ENCODE measurements at places on chromosomes 16 and 17.

DNA sequence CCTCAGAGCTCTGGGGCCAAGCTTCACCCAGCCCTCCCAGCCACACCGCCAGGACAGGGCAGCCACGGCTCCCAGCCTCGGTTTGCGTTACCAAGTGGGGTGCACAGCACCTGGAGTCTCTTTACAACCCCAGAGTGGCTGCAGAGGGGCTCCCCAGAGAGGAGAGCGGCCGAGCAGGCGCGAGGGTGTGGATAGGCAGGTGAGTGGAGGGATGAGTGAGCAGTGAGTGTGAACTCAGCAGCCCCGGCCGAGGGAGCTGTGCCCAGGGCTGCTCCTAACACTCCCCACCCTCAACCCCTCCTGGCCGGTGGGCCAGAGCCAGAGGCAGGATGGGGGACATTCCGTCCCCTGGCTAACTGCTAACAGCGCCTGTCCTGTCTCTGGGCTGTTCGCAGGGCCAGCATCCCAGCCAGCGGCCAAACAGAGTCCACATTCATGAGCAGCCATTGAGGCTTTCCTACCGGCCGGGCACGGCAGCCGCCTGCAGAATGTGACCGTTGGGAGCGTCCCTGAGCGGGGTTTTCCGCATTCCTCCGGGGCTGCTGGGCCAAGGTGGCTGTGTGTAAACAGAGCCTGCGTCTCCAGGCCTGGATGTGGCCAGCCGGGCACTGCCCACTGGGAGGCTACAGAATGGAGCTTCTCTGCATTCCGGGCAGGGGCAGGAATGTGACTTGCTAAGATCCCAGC lies 5.3 kb downstream of the ZNF469 start:
- no peak for DNase-seq

- DNase-seq = no peak
These were observed 691.4 kb downstream of the CDH8 start for GRCh38 chr16:61344791-61345190.

DNA sequence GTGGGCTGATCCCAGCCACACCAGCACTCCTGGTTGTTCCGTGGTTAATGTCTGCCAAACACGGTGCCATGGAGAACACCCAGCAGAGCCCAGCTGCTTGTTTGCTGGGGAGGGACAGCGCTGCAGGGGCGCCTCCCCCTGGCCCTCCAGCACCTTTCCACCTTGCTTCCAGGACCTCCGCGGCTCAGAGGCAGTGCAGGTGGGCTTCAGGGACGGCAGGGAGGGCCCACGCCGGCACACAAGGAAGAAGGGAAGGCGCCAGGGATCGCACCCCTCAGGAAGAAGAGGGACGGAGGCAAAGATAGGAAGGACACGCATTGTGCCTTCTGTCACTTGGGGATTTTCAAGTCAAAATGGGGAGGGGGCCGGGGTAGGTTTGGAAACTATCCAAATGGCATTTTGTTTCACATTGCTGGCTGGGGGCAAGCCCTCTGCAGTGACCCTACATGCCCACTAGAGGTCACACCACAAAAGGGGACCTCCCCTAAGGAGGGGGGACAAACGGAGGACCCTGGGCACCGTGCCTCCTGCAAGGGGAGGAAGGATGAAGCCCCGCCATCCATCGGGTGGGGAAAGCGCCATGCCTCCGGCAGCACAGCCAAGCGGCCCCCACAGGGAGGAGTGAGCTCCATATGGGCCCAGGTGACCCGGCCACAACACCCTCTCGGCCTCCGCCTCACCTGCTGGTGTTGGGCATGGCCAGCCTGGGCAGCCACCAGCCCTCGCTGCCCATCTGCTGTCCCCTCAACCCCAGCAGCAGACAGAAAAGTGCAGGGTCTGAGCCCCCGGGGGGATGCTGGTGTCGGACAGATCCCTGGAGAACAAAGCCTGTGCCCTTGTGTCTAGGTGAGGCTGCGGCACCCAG lies 7.5 kb upstream of the C16orf95 start:
- DNase-seq = peak; percentile 45

DNA sequence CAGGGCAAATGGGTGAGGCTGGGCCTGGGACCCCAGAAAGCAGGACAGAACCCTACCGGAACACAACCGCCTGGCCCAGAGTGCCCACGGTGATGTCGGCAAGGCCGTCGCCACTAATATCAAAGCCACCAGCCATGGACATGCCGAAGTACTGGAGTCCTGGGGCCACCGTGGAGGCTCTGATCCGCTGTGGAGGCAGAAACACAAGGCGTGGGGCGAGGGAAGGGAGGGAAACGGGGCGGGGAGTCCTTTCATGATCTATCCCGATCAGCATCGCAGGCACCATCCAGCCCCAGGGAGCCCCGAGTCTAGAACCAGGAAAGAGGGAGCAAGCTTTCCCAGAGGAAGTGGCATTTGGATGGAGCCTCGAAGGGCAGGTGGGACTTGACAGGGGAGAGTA lies 26.6 kb downstream of the HASPIN start:
- DNase-seq = no peak

DNA sequence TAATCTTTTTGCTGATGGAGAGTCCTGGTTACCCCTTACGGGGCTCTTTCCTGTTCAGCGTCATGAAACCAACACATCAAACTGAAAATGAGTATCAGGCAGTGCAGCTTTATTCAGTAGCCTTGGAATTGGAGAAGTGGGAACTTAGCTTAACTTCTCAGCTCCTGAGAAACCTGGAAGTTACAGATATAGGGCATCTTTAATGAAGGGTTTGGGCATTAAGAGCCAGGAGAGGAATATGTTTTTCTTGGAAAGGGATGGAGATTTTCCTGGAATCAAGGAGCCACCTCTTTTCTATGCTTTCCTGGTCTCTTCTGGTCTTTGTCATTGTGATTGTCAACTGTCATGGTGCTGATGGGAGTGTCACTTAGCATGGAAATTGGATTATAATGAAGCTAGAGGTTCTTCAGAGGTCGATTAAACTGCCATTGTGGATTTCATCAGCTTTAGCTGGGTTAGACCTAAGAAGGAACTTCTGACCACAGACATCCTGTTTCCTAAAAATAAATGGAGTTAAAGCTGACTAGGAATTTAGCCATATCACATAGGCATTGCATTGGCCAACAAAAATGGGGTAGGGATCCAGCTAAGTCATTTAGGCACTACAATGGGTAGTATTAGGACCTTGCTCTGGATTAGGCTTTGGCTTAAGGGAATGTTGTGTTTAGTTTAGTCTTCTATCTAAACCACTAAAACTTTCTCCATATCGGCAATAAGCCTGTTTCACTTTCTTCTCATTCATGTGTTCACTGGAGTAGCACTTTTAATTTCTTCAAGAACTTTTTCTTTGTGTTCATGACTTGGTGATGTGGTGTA lies 186.4 kb downstream of the BCAS3 start:
- DNase-seq = no peak

DNA sequence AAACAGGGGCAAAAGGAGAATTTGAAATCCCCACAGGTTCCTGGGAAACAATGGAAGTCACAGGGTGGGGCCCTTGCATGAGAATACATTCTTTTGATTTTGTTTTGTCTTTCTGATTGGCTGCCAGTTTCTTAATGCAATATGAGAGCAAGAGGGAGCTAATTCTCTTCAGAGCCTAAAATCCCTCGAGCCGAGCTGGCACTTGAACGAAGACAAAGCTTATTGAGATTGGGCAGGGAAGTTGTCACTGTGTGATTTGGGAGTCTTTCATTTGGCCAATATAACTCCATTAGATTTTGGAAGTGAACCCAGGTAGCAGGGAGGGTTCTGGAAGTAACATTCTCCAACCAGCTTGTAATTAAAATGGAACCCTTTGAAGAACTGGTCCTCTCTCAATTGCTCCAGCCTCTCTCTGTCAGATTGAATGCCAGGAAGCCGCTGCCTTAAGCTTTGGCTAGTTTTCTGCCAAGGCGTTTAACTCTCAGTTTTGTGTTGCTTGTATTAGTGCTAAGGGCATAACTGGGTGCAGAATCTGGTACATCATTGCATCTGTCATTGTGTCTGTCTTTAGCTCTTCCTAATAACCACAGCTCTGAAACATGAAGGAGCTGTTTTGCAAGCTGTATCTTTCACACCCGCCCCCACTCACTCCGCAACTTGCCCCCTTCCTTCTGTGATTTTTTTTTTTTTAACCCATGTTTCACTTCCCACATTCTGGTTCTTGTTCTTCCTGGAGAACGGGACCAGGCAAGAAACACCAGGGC lies 272.0 kb downstream of the MAF start:
- DNase-seq = no peak

DNA sequence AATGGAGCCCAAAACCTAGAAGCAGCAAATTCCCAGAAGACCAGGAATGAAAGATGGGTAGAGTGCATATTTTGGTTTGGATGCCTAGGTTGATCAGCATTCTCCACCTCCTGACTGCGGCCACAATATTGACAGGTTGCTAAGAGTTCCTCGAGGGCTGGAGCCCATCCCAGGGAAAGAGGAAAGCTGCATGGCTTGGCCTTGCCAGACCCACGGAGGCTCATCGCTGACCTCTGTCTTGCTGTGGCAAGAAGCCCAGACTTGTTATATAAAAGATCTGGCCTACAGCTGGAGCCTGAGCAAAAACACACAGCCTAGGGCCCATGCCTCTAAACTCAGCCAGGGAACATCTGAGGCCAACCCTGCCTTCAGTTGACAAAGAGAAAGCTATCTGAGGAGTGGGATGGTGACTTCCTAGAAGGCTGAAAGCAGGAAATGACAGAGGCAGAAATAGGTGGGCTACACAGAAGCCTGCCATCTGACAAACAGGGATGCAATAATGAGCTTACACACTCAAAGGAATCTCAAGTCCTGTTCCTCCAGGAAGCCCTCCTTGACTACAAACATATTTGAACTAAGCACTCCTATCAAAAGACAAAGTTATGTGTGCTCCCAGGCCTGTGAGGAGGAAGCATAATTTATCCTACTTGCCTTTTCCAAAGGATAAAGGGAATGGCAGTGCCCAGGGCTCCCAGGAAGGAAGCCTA lies 22.5 kb upstream of the SLC35B1 start:
- no peak for DNase-seq

DNA sequence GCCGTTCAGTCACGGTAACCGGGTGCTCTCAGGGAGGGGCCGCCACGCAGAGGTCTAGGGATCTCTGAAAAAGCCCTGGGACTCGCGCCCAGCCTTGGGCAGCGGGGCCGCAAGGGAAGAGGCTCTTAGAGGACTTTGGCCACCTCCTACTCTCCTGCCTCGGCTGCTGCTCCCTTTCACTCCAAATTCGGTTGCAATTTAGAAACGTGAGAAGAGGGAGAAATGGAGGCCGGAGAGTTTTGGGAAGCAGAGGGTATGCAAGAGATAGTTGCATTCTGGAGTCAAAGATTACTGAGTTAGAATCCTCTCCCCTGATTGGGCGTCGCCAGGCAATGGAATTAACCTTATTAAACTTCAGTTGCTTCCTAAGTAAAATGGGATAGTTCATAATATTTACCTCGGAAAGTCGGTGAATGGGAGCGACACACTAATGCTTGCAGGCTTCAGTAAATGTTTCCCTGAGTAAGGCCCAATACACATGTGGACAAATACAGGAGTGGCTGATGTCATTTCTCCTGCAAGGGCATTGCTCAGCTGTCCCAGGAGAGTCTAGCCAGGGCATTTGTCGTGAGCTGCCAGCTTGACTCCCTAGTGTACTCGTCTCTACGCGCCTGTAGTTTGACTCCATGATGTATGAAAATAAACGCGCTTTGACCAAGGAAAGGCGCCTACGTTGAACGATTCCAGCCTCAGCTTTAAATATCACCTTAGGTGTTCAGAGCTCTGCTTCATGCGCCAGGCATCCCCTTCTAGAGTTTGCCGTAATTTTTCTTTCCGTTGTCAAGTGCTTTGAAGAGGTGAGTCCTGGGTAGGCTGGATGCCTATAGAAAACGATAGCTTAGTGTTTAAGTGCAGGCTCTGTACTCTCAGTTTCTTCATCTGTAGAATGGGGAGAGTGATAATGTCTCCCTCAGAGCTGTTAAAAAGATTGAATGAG lies 667 bp downstream of the OGFOD1 start:
- DNase-seq = no peak

GRCh38 chr17:60676758-60677307 lies 818 bp upstream of the BCAS3 start:
- no peak for DNase-seq

GRCh38 chr17:1509290-1509881 lies 7.0 kb downstream of the INPP5K start:
- no peak for DNase-seq

DNA sequence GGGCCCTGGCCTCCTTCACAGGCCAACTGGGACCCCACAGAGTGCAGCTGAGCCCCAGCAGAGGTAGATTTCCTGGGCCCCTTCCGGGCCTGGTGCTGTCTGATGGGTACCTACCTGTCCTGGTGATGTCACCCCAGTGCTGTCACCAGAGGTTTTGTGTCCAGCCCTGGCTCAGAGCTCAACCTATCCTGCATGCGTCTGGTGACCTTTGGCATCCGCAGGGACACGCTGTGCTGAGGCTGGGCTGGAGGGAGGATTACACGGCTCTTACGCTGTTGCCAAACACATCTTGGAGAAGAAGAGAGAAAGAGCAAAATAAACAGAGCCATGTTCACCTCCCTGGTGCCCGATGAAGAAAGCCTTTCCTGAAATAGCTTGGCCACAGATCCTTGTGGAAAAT lies 70.6 kb upstream of the MED9 start:
- no peak for DNase-seq
